ENCODE measurements at places on chromosomes 12 and 14. TPM values are rescaled to one million over a fixed set of nuclear protein-coding genes. Genes with fewer than 3 reads are reported as not detected.

Gene KRT85
- under 0.01 TPM for total RNA-seq

- DNase-seq: no peak
Observed at GRCh38 chr12:93784339-93785086, 107.3 kb downstream of the CRADD start.

Gene CACNA2D4
- 0.18 TPM for total RNA-seq

DNA sequence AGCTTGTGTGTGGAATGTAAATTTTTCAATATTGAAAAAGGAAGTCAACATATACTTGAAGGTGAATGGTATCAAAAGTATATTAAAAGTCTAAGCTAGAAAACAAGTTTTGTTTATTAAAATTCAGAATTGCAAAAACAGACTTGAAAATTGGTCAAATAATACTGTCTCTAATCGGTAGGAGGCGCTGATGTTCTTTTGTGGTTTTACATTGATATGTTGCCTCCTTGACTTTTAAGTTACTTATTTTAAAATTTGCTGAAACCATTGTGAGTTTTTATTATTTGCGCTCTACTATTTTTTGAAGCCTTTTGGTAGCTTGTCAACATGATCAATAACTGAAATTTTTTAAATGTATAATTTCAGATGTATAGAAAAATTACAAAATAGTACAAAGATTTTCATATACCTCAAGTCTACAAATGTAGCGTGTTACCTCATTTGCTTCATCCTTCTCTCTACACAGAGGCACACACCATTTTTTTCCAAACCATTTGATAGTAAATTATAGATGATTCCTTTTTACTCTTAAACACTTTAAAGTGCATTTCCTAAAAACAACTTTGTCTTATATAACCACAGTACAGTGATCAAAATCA, 6.9 kb downstream of the RTRAF start:
- no peak for DNase-seq

- no peak for DNase-seq
Observed at GRCh38 chr14:106107703-106108102, 581.3 kb downstream of the TMEM121 start.

Gene FOXG1
- 0.26 TPM for total RNA-seq

DNA sequence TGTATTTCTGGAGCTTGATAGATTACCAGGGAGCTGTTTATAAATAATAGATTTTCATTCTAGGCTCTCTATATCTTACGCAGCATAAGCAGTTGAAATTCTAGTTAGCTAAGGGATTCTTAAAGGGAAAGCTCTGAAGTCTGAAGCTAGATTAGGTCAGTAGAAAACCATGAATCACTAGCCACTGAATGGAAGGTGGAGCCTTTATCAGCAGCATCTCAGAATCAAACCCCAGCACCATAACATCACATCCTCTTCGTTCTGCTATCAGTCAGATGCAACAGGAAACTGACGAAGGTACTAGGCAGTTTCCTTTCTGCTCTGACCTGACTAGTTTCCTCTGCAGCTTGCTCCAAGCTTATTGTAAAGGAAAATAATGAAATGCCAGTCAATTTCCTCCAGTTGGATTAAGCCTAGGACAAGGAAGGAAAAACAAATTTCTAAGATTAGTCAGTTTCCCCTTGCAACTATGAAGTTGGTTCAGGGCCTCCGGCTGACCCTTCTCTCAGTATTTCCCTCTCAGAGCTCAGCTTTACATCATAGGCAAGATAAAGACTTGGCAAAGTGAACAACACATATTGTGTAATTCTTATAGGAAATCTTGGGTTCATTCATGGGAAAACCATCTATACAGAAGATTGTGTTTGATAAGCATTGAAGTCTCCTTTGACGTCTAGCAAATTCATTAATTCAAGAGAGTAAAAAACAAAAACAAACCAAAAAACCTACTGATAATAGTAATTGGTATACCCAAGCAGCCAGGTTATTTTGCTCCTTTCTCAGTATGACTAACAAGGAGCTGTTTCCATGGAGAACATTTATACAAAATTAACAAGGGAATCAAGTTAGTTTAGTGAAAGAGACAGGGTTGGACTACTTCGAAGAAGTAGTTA, 43.4 kb upstream of the CFAP54 start:
- DNase-seq: peak; percentile 100

DNA sequence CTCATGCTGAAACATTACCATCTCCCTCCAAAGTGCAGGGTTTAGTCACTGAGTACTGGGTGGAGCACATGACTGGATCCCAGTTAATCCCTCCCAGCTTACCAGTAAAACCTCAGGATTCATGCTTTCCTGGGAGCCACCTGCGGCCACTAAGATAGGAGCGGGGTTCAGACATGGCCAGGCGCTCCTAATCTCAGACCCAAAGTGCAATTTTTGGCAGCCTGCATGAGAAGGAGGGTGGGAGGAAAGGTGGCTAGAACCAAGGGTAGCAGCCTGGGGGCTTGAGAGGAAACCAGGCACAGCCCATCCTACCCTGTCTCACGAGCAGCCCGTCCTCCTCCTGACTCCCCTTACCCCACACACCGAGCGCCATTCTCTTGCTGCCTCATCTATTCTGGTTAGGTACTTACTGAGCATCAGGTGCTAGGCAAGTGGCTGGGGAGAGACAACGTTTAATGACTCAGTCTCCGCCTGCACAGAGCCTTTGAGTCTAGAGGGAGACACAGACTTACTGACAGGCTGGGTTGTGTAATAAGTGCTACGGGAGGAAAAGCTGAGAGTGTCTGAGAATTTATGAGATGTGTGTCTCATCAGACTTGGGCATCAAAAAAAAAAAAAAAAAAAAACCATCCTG, 9.9 kb downstream of the GPRC5A start:
- no peak for DNase-seq

GRCh38 chr12:26845057-26845666, 12.2 kb upstream of the ITPR2 start:
- no peak for DNase-seq

- DNase-seq: no peak
Observed at GRCh38 chr14:103267226-103267910, 66.7 kb upstream of the EIF5 start.

- no peak for DNase-seq
Observed at GRCh38 chr14:89256951-89257350, 160.1 kb downstream of the FOXN3 start.

GRCh38 chr12:91922674-91923073, 223.0 kb downstream of the BTG1 start:
- no peak for DNase-seq

DNA sequence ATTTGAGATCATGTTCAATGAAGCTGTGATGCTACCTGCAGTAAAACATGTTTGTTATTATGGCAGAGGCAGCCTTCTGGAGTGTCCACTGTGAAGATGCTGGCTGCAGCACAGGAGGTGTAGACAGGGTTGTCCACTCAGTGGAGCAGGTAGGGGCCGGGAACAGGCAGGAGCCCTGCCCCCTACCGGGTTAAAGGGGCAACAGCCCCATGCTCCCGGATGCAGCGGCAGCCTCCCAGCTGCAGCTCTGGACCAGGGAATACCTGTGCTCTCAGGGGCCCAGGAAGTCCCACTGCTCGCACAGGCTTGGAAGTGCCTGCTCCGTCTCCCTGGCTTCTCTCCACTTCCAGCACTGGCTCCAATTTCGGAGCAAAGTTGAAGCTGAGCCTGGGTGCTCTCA, 401.6 kb downstream of the FOXG1 start:
- DNase-seq: no peak

GRCh38 chr12:42396473-42397259, 70.7 kb downstream of the PPHLN1 start:
- DNase-seq: no peak

DNA sequence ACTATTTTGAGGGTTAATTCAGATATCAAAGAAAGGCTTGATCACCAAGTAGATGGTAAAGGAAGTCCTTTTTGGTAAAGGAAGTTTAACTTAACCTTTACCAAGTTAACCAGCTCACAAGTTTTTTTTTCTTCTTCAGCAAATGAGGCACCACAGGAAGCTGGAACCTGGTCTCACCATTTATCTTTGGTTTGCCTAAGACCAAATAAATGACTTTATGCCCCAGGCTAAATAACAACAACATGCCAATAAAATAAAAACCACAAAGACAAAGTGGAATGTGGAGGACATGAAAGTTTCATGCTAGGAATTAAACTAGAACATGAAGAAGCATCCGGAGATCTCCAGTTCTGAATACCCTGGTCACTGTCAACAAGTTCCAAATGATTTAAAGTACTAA, 116.8 kb upstream of the PRICKLE1 start:
- DNase-seq: no peak

Gene ARG2
- total RNA-seq: 54.9 TPM

Gene PPM1A
- total RNA-seq: 14.7 TPM

- DNase-seq: no peak
Observed at GRCh38 chr14:94562022-94562421, 780 bp downstream of the SERPINA4 start.

DNA sequence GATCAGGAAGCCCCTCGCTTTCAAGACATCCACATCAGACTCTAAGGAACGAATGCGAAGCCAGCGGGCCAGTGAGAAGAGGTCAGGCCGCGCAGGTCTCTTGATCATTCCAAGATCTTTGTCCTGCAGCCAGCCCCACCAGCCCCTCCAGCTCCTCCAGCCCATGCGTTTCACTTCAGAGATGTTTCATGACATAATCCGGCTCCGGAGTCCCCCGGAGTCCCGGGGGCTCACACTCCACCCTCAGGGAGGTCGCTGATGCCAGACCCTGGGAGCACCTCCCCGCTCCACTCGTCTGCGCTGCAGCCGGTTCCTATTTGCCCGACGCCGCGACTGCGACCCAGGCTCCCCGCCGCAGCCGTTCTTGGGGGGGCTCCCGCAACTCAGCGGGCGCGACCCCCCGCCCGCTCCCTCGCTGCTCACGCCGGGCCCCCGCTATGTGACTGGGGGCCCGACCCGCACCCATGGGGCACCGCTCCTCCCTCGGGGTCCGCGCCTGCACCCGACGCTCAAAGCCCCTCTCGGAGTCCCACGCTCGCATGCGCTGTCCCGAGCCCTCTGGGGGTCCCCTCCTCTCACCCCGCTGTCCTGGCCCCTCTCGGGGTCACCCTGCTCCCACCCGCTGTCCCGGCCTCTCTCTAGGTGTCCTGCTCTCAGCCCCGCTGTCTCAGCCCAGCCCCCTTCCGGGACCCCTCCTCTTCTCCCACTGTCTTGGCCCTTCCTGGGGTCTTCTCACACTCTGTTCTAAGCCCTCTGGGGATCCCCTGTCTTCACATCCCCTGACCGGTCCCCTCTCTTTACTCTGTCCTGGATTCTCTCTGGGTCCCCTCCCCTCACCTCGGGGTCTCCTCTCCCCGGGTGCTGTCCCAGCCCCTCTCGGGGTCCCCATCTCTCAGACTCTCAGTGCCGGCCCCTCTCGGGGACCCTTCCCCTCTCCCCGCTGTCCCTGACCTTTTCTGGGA, 1.1 kb downstream of the TAOK3 start:
- DNase-seq: no peak

DNA sequence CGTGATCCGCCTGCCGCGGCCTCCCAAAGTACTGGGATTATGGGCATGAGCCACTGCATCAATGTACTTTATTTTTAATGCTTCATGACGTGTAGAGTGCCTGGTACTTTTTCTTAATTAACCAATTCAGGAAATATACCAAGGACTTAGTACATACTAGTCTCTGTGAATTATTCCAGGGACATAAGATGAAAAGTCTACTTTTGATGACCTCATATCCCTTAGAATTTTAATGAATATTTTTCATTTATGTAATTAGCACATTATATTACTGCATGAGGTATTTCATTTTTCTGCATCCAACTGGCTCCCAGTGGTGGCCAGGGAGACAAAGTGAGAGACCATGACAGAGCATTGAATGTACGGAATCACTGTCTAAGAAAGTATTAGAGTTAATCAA, 577.7 kb upstream of the NOVA1 start:
- no peak for DNase-seq

Gene C14orf93
- 7.5 TPM for total RNA-seq

- DNase-seq: no peak
Observed at GRCh38 chr12:43370263-43370662, 181.7 kb downstream of the ADAMTS20 start.

DNA sequence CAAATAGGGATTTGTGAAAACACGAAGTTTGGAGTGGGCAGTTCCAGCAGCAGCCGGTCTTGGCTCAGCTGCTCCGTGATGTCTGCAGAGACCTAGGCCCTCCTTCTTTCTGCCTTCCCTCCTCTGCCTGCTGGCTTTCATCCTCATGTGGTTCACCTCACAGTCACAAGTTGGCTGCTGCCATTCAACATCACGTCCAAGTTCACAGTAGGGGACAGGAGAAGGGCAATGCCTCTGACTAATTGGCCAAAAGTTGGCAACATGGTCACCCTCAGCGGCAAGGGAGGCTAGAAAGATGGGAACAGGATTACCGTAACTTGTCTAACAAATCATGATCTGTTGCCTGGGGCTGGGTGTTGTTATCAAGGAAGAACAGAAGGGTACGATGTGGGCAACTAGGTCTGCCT, 7.8 kb upstream of the CACNA2D4 start:
- DNase-seq: no peak

DNA sequence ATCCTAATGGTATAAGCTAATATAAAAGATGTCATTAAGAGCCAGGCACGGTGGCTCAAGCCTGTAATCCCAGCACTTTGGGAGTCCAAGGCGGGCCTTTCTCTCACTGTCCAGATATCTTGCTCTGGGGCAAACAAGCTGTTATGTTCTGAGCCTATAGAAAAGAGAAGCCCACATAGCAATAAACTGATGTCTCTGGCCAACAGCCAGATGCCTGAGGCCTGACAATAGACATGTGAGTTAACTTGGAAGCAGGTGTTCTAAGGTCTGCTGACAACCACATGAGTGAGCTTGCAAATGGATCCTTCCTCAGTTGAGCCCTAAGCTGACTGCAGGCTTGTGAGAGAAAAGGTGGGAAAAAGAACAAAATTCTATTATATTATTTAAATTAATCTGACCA, 25.0 kb downstream of the YAF2 start:
- DNase-seq: peak; percentile 29

DNA sequence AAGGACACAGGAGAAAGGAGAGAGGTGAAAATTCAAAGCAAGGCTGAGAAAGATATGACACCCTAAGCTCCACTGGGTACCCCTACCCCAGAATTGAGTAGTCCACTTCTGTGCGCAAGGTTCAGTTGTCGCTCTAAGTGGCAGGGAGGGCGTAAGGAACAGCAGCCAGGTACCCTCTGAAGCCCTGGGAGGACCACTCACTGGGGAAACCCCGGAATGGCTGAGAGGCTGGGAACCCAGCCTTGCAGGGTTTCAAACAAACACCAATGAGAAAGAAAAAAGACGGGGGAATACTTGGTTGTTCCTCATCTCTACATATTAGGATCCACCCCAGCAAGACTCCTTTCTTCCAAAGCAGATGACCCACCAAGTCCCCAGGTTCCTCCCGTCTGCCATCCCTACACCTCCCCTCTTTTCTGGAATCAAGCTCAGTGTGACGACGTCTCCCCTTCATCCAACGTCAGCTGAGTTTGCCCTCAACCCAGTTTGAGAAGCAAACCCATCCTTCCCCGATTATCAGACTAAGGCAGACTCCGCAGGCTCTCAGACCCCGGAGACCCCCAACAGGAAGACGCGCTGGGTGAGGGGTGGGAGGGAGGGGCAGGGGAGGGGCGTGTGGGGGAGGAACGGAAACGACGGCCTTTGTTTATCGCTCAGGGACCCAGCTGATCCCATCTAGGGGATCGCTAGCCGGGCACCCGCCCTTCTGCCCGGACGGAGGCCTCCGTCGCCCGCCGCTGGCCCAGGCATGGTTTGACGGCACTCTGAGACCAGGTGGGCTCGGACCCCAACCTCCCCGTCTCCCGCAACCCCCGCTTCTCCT, 795 bp downstream of the LMBR1L start:
- no peak for DNase-seq

Gene AQP2
- total RNA-seq: not detected

- no peak for DNase-seq
Observed at GRCh38 chr14:90842726-90843125, 26.5 kb upstream of the TTC7B start.

Gene SERPINA1
- not detected for total RNA-seq

Data from pulmonary artery endothelial cell (primary cell).